ENCODE measurements at places on chromosomes 3 and 15.
A peak's percentile ranks its signal among the peaks of the same experiment; 100 is the strongest.

GRCh38 chr15:62601777-62602545, 436.9 kb upstream of the C2CD4B start:
- no peak for DNase-seq

DNA sequence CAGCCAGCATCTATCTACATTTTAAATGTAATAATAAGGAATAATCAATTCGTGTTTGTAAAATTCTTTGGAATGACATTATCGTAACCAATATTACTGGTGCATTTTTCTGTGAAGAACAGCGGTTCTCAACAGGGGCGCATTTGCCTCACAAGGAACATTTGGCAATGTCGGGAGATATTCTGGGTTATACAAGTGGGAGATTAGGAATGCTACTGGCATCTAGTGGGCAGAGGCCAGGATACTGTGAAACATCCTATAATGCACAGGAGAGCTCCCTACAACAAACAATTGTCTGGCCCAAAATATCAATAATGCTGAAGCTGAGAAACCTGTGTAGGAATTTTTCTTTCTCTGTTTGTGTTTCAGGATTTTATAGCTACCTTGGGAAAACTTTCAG, 25.0 kb downstream of the ACP3 start:
- DNase-seq: no peak

DNA sequence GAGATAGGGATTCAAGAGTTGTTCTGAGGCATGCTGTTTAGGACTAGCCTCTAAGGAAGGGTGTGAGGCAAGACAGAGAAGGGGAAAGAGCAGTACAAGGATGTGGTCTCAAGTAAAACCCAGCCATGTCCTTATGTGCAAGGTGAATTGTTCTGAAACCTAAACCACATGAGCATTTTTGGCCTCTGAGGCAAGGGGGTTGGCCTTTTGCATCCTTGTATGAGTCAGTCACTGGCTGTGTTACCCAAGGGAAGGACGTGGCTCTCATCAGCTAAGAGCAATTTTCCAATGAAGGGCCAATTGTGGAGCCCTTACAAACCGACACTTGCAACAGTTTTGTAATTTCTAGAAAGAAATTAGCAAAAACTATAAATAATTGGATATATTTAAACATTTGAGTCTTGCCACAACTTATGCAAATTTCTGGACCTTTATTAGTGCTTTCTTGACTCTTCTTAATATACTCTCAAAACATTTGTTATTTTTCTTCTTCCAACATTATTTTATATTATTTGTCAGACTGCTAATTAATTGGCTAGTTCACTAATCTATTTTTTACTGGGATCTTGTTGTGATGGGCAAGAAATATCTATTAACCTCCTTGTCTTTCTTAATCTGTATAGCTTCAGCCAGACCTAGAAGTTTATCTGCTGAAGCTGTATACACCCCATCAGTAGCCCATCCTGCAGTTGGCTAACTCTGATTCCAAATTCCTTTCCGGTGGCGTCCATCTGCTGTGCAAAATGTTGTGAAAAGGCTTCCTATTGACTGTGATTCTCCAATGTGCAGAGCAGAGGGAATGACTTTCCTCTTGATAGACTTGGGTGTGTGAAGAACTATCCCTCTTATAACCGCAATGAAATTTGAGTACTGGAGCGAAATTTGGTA, 97.7 kb upstream of the P2RY1 start:
- DNase-seq: peak; percentile 16

GRCh38 chr15:80228959-80229610, 22.9 kb downstream of the CTXND1 start:
- no peak for DNase-seq

- no peak for DNase-seq
Observed at GRCh38 chr3:55728461-55729100, 241.5 kb upstream of the WNT5A start.

DNA sequence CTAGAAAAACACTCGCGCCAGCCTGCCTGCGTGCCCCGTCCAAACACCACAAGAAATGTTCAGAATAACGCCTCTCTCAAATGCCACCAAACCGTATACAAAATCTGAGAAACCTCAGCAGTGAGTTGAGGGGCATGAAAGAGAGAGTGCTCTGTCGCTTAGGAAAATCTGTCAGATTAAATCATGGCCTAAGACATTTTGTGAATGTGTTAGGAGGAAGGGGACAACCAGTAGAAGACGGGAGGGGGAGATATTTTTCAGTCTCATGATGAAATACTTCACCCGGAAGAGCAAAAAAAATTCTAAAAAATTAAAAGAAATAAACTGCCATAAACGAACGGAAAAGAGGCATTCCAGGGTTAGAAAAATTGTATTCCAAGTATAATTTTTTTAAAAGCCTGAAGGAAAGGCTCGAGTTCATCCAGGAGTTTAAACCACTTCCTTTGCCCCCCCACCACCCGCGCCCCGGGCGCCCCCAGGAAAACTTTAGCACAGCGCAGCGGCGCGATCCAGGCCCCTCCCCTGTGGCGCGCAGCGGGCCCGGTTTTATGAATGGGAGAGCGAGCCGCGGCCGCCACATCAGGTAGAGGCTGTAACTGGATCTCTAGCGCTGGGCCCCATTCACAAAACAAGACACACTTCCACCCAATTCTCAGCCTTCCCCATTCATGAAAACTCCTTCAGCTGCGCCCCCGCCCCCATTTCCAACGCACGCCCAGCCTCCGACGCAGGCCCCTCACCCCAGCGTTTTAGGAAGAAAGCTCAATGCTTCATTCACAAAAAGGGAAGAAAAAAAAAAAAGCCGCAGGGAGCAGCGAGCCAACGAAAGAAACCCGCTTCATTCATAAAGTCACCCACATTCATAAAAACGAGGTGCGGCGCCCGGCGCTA, 1.4 kb downstream of the ETV5 start:
- DNase-seq: peak; percentile 34

GRCh38 chr15:36495456-36495991, 83.9 kb upstream of the CDIN1 start:
- DNase-seq: no peak

- no peak for DNase-seq
Observed at GRCh38 chr15:89317186-89317720, 17.4 kb downstream of the POLG start.

DNA sequence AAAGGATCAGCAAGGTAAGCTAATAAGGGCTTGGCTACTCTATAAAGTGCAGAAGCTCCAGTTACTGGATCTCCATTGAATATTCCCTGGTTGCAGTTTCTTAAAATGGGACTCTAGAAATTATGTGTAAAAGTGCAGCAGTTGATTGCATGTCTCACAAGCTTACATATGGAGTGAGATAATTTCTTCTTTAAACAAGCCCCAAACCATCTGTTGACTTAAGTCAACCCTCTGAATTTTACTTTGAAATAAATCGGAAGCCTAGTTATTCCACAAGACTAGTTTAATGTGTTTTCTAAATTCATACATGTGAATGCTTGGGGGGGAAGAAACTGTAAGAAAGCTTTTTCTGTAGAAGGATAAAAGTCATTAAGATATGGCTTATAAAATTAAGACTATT, 664.2 kb downstream of the NLGN1 start:
- DNase-seq: no peak

- no peak for DNase-seq
Observed at GRCh38 chr3:72810063-72810462, 38.2 kb downstream of the SHQ1 start.

GRCh38 chr3:129315223-129315997, 36.7 kb downstream of the HMCES start:
- no peak for DNase-seq

DNA sequence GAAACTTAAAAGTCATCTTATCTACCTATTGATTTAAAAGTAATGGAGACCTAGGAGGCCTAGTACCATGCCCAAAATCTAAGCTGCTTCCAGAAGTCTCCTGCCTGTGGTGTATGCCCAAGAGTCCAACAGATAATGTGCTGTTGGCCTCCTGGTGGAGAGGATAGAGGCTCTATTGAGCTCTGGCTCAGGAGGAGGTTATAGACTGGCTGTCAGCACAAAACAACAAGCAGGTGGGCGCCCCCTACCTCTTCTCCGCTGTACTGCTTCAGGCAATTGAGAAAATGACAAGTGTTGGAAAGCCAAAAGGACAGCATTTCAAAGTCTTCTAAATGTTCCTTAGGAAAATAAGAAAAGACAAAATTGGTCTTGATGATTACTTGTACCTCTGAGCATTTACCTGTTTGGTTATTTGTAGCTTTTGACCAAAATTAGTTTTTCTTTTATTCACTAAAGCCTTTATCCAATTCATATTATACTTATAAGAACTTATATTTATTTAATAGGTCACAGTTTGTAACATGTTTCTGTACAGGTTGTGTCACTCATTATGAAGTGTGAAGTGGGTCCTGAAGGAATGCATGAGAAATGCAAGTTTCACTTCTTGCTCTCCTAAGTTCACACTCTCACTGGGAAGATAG, 17.2 kb upstream of the GNB5 start:
- DNase-seq: peak; percentile 49

DNA sequence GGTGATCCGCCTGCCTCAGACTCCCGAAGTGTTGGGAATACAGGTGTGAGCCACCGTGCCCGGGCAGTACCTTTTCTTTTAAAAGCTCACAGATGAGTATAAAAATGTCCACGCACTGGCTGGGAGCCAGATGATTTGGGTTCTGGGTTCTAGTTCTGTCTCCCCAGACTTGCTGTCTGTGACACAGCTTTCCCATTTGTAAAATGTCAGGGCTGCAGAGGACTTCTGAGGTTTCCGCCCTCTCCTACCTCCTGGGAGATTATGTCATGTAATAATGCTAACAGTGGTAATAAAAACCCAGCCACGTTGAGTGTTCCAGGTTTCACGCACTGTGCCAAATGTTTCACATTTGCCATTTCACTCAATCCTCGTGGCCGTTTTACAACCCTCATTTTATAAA, 1.3 kb upstream of the PPP4R2 start:
- no peak for DNase-seq

- DNase-seq: no peak
Observed at GRCh38 chr15:29074045-29074444, 188.3 kb downstream of the APBA2 start.

DNA sequence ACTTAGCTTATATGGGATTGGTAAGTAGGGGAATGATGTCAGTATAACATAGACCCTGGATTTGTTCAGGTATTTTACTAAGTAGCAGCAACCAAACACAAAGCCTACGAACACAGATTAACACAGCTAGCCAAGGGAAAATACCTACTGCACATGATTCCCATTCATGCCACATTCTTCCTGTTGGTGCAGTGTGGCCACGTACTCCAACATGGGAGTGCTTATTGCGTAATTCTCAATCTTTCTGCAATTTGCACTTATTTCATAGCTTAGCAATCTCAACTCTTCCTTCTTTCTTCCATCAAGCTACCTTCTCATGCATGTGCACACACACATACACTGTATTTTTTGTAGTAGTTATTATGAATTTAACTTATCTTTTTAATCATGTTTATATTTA, 186.8 kb downstream of the IL5RA start:
- DNase-seq: no peak

DNA sequence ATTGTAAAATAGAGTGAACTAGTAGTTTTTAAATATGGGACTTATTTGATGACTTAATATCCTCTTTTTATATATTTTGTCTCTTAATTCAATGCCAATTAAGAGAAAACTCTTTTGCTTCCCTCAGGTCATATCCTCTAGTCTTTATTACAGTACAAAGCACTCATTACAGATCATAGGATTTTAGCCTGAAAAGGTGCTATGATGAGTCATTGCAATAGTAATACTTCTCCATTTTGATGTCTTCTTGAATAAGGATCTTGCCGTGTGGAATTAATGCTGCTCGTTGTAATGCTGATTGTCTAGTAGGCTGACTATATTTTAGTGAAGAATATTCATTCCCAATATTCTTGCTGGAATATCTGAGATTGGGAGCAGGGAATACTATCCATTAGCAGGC, 612.2 kb upstream of the GOLIM4 start:
- DNase-seq: no peak

- no peak for DNase-seq
Observed at GRCh38 chr3:98073486-98073885, 13.5 kb upstream of the OR5AC2 start.

GRCh38 chr3:190288836-190289235, 33.4 kb downstream of the CLDN1 start:
- DNase-seq: no peak

DNA sequence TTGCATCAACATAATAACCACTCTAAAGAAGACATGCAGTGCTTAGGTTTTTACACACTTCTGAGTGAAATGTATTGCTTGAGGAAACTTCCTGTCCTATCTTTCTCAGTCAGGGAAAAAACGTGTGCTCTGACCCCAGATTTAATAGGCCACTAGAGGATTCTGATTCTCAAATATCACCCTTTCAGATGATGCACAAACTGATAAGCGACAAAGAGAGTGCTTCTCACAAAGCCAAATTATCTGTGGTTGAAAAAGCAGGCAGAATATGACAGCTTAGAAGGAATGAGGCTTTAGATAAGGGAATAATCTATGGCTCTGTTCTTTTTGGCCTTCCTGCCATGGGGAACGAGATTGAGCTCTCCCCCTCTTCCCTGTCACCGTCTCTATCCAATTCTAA, 583.4 kb upstream of the SGO1 start:
- no peak for DNase-seq

DNA sequence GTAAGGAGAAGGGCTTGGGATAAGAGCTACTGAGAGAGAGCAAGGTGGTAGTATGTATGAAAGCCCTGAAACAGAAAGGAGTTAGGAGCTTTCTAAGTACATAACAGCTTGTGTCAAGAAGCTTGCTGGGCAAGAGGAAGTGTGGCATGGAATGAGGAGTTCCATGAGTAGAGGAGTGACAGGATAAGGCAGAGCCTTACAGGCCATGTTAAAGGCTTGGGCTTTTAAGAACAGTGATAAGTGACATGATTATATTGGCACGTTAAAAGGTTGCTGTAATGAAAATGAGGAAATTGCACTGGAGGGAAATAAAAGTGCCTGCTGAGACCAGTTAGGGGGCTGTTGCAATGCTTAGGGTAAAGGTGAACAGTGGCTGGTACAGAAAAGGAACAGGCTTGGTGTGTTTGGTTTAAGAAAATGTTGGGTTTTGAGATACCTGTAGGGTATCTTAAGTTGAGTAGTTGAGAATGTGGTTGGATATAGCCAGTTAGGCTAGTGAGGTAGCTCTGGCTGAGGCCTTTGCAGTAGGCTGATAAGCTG, 49.0 kb downstream of the MEF2A start:
- DNase-seq: no peak

DNA sequence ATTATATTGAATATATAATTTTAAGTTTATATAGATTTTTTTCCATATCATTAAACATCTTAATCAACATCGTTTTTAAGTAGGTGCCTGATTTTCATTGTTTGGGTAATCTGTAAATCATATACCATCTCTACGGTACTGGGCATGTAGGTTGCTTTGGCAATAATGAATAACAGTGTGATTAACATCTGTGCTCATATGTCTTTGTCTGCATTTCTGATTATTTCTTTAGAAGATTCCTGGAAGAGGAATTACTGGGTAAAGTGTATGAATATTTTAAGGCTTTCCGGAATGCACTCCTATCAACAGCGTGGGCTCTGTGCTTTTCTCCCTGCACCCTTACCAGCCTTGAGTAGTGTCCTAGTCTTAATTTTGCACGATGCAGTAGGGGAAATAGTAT, 119.8 kb upstream of the LIPC start:
- no peak for DNase-seq

DNA sequence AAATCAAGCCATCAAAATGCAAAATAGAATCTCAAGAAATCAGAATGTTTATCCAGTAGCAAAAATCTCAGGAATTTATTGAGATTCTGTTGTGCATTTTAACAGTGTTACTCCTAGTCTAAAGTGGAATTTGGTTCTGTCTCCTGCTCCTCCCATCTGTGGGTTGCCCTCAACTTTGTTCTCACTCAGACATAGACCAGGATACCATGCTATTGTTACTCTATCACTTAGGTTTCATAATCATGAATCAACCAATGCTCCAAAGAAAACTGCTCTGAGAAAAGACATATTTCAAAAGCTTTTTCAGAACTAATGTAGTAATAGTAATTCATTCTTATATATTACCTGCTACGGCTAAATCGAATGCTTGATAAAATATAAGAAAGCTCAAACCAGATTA, 274.7 kb downstream of the RBMS3 start:
- no peak for DNase-seq

Measured in HCT116 (cell line).